Cardiac muscle cell (in vitro differentiated cells and primary cell): ENCODE measurements at places on chromosomes 1 and 21.

- peak overlapping the region; percentile 68 for H3K27ac ChIP-seq
- H3K4me1 ChIP-seq = peaks cover 14% of the 10 kb centered on the region
- peak; percentile 68 for DNase-seq
- H3K4me3 ChIP-seq = no peak overlapping the region
Measured at GRCh38 chr21:25518491-25518911, 88.8 kb downstream of the MRPL39 start.

- no peak overlapping the region for H3K4me3 ChIP-seq
- H3K4me1 ChIP-seq = no peaks in the 10 kb centered on the region
- H3K27ac ChIP-seq = no peak overlapping the region
- H3K27me3 ChIP-seq = no peaks in the 10 kb centered on the region
- no peaks in the 10 kb centered on the region for H3K36me3 ChIP-seq
Measured at GRCh38 chr1:206025283-206025820, 1.7 kb upstream of the CTSE start.

DNA sequence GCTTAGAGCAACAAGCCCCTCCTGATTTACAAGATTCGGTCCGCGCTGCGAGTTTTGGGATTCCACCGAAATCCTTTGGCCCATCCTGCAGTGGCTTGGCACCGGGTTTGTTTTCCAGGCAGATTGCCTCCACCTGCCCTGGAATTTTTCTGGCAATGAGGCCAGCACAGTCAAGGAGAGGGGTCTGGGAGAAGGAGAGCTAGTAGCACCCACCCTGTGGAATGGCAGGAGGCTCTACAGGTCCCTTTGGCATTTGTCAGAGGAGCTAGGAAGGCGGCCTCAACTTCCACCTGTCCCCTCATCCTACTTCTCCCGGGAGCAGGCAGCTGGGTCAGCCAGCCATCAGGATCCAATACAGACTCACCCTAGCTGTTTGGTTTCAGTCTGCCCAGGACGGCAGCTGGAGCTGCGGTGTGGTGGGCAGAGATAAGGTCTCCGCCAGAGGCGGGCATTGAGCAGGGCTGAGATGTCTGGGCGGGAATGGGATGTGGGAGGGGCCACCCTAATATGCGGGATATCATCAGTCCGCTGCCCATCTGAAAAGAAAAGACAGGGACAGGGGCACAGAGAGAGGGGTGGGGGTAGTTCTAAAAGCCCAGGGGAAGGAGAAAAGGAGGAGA is 37.8 kb upstream of the PRELP start:
- H3K4me3 ChIP-seq = no peak overlapping the region
- no peak for DNase-seq
- no peaks in the 10 kb centered on the region for H3K36me3 ChIP-seq
- peaks cover 11% of the 10 kb centered on the region for H3K4me1 ChIP-seq
- H3K27me3 ChIP-seq = no peaks in the 10 kb centered on the region

DNA sequence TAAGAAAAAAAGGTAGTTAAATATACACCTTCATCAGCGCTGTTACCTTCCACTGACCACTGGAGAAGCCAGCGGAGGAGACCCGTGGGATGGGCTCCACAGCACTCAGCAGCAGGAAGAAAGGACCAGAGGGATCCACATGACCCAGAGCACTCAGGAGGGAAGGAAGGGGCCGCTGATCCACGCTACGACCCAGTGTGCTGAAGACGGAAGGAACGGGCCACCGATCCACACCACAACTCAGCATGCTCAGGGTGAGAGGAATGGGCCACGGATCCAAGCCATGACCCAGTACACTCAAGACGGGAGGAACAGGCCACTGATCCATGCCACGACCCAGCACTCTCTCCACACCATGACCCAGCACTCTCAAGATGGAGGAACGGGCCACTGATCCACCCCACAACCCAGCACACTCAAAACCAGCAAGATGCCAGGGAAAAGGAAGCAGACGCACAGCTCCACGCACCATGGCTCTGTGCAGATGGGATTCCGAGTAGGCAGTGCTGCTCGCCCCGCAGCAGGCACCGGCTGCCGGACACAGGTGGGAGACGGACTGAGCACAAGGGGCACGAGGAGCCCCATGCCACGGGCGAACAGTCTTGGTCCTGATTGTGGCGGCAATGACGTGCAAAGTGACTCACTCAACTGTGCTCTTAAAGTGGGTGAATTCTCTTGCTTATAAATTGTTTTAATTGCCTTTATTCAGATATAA is 8.7 kb downstream of the WRAP73 start:
- H3K36me3 ChIP-seq = peaks cover 15% of the 10 kb centered on the region
- H3K27ac ChIP-seq = no peak overlapping the region
- no peak overlapping the region for H3K4me3 ChIP-seq
- H3K27me3 ChIP-seq = no peaks in the 10 kb centered on the region

DNA sequence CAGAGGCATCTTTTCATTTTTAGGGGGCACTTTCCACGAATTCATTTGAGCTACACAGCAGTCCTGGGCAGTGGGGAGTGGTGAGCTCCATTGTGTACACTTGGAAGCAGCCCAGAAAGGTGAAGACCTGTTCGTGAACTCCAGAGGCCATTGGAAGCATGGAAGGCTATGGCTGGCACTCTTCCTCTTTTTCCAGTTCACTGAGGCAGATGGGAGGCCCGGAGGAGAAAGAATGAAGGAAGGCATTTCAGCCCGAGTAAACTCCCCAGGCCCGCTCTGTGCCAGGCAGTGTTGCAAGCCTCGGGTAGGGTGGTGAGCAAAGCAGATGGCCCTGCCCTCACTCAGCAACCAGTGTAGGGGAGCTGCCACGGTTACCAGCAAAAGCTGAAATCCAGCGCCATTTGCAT is 673 bp upstream of the DHCR24 start:
- H3K4me3 ChIP-seq = peak overlapping the region; percentile 70
- H3K27ac ChIP-seq = peak overlapping the region; percentile 76
- H3K4me1 ChIP-seq = peaks cover 9% of the 10 kb centered on the region

DNA sequence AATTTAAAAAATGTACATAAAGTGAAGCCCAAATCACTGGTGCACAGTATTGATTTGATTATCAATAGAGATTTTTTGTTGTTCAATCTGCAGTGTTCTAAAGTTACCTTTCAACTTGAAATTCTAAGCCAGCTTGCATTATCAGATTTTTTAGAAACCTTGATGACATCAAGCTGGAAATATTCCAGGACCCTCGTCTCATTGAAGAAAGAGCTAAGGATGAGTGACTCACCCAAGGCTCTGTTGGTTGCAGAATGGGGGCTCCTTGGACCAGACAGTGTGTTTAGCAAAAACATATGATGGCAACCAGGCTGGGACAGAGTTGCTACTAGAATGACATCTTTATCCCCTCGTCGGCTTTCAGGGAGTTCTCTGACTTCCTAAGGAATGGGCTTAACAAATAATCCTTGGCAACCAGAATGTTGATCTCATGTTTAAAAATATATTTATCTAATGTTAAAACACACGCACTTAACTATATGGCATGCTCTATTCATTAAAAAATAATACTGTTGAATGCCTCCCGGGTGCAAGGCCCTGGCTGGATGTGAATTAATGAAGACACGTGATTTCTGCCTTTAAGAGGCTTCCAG is 79.7 kb downstream of the RUNX3 start:
- H3K4me1 ChIP-seq = peaks cover 4% of the 10 kb centered on the region
- no peaks in the 10 kb centered on the region for H3K27me3 ChIP-seq
- no peak for DNase-seq
- no peak overlapping the region for H3K4me3 ChIP-seq
- no peaks in the 10 kb centered on the region for H3K36me3 ChIP-seq

DNA sequence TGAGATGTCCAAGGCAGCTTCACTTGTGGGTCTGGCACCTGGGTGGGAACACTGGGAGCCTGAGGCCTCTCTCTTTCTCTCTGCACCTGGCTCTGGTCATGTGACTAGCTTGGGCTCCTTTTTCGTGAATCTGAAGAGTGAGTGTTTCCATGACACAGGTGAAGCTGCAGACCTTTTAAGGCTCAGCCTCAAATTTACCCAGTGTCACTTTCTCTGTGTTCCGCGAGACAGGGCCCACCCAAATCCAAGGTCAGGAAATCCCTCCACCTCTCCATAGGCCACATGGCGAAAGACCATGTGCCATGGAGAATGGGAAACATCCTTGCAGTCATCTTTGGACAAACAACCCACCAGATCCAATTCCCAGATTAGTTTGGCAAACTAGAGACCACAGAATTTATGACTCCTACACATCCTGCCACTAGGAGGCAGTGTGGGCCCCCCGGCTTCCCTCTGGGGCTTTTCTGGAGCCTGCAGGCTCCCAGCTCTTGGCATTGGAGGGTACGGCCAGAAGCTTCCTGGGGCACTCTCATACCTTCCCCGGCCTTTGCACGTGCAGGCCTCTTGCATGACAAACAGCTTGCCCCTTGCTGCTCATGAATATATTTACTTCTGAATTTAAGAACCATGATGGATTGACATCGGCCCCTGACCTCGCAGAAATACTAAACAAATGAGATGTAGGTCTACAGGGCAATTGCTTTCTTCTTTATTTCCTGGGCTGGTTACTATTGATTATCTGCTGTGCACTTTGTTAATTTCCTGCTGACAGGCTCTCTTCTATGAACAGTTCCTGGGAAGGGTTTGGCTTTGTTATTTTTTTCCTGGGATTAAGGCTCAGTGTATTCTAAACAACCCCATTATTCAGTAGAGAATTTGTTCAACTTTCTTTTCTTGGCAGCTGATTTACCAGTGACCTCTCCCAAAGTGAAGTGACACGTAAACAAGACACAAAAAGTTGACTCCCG is 180.7 kb downstream of the KAZN start:
- H3K27me3 ChIP-seq = no peaks in the 10 kb centered on the region
- peaks cover 16% of the 10 kb centered on the region for H3K4me1 ChIP-seq
- H3K27ac ChIP-seq = peak overlapping the region; percentile 43
- H3K36me3 ChIP-seq = no peaks in the 10 kb centered on the region

DNA sequence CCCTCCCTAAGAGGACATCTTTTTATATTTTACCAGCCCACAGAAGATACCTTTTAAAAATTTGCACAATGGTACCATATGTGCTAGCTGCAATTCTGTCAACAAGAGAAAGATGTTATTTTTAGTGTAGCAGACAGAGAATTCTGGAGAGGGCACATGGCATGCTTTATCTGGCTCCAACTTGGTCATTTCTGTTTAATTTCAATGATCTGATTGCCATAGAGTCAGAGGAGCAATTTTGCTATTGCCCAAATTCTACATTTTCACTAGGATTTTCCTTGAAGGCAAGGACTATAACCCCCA is 17.3 kb downstream of the DISC1 start:
- H3K27ac ChIP-seq = no peak overlapping the region
- H3K4me3 ChIP-seq = no peak overlapping the region
- no peak for DNase-seq
- H3K27me3 ChIP-seq = no peaks in the 10 kb centered on the region
- H3K4me1 ChIP-seq = peaks cover 11% of the 10 kb centered on the region
